ENCODE measurements at places on chromosomes 6 and 20.

GRCh38 chr6:129686941-129687627, 22.9 kb downstream of the ARHGAP18 start:
- no peak for DNase-seq

- DNase-seq, result no peak
Observed at GRCh38 chr6:91462241-91462640, 875.4 kb upstream of the MAP3K7 start.

DNA sequence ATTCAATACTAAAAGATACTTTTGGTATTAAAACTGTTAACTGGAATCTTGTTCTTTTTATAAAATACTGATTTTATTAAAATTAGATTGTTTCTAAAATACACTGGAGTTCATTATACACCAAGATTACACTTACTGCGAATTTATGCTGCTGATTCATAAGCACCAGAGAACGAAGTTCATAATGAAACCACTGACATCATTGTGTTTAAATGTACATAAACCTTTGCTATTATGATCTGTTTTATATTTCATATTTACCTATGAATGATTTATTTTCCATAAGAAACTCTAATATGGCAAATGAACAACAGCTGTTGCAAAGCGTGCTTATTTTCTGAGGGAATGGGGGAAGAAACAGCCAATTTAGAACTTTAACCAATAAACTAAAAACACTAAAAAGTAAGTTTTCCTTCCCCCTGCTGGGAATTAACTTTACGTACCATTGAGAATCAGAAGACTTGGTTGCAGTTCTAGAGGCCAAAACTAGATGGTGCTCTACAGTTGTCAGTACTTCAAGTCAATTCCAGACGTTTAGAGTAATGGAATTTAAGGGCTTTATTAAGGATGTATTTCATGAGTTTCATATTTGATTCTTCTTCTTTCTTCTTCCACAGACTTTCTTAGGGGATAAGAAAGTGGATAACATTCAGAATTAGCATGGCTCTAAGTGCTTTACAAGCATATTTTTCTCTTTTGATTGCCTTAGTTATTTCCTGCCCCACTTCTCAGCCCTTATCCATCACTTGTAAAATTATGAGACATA, 30.8 kb upstream of the COL19A1 start:
- no peak for DNase-seq

- DNase-seq, result no peak
Observed at GRCh38 chr6:11992086-11992485, 20.0 kb upstream of the HIVEP1 start.

- no peak for DNase-seq
Observed at GRCh38 chr6:152474354-152474753, 162.8 kb downstream of the SYNE1 start.

- no peak for DNase-seq
Observed at GRCh38 chr6:158776737-158777136, 42.4 kb downstream of the EZR start.

- no peak for DNase-seq
Observed at GRCh38 chr6:36129941-36130666, at the start of gene MAPK13. Gene MAPK13 (plus strand): TSS chr6:36130513. CDS start chr6:36130583, 70 bp downstream.

DNA sequence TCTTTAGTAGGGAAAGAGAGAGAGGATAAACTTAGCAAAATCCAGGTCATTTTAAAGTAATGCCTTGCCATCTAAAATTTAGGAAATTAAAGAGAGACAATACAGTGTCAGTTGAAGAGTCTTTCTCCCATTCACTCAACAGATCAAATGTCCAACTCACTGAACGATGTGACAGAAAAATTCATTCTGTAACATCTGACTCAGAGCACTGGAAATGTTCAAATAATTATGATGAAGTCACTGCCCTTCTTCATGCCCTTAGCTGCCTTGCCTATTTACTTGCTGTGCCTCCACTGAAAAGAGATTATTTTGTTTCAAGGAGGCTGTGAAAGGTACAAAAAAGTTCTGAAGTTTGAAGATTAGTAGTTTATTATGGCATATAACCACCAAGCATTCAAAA, 434.8 kb downstream of the ADGRB3 start:
- no peak for DNase-seq

DNA sequence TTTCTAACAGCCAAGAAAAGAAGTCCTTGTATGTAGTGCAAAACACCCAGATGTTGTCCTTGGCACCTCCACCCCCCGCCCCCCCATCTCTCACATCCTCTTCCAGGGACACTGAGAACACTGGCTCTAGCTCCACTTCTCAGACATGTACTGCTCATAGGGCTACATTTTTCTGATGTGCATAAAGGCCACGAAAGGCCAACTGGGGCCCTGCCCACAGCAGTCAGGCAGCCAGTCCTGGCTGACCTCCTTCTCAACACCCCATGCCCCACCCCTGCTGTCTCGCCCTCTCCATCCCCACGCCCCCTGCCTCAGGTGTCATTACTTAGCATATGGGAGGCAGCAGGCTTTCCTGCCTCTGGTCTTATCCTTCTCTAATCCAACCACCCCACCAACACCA, 11.3 kb downstream of the GABRR1 start:
- DNase-seq, result no peak

GRCh38 chr6:3446184-3446583, 10.7 kb downstream of the SLC22A23 start:
- DNase-seq, result no peak

- no peak for DNase-seq
Observed at GRCh38 chr20:2314759-2315439, 19.1 kb downstream of the TGM3 start.

DNA sequence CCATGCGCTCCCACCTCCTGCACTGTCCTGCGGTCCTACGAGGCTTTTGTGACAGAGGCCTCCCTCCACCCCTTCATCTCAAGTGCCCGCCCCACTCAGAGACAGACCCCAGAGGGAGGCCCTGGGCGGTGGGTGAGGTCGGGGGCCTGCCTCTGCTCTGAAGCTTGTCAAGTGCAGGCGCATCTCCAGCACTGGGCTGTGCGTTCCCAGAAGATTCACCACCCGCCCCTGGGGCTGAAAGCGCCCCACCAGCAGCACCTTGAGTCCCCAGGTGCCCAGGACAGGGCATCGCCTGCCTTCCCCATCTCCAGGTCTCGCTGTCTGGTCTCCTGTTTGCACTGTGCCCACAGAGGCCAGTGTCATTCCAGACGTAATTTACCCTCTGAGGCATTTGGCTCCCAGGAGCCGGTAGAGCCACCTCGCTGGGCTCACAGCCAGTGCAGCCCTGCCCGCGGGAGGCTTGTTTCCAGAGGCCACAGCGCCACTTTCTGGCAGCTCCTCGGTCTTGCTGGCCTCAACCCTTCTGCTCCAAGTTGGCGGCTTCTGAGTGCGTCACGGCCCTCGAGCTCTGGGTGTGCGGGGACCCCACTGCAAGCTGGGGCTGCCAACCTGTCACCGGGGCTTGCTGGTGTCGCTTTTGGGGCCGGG, 191.1 kb downstream of the TAF4 start:
- DNase-seq, result no peak

- no peak for DNase-seq
Observed at GRCh38 chr6:82364087-82365015, 734 bp downstream of the TPBG start.

- no peak for DNase-seq
Observed at GRCh38 chr6:66897576-66897975, 1190.5 kb upstream of the EYS start.

- no peak for DNase-seq
Observed at GRCh38 chr20:14418376-14418775, 81.0 kb upstream of the FLRT3 start.

- DNase-seq, result no peak
Observed at GRCh38 chr6:38320843-38321242, 318.9 kb downstream of the BTBD9 start.

Data from stimulated activated CD4-positive, alpha-beta T cell treated with anti-CD3 and anti-CD28 coated beads, TNF-alpha, amount 100 ng/mL, for 24 hours (primary cell).